ENCODE measurements at places on chromosomes 7 and 10.

DNA sequence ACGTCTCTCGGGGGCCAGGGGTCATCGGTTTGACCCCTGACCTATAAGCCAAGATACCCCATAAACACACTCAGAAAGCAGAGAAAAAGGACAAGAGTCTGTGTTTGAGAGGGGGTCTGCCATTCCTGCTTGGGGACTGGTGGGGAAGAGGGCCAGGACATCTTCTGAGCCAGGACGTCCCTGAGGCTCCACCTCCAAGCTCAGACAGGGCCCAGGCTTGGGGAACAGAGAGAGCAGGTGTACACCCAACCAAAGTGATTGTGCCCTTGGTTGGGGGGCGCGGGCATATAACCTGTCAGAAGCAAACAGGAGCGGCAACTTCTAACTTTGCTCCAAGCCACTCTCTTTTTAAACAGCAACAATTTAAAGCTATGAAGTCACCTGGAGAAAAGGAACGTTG, 33.9 kb upstream of the PPIF start:
- no peak for DNase-seq

GRCh38 chr7:97015756-97016380, 8.8 kb downstream of the DLX5 start:
- no peak for DNase-seq

DNA sequence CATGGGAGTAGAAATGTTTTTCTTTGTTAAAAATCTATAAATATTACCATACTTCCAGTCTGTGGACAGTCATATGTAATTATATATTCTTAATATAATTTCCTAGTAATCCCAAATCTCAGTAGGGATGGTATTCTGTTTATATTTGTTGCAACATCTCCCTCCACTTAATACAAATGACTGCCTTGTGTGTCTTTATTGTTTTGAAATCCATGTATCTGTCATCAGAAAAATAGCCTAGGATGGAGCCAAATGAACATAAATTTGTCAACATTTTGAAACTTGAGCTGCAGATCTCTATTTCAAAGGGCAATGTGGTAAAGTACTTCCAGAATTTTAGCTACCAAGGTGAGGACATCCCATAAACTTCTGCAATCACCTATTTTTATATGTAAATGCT, 290.7 kb downstream of the TSPAN12 start:
- DNase-seq, result no peak

GRCh38 chr7:134574322-134574721, 25.4 kb downstream of the AKR1B15 start:
- DNase-seq, result no peak

GRCh38 chr7:67311901-67312300, 315.3 kb downstream of the TYW1 start:
- no peak for DNase-seq

- DNase-seq, result no peak
Measured at GRCh38 chr7:47965456-47965855, 14.0 kb downstream of the HUS1 start.

DNA sequence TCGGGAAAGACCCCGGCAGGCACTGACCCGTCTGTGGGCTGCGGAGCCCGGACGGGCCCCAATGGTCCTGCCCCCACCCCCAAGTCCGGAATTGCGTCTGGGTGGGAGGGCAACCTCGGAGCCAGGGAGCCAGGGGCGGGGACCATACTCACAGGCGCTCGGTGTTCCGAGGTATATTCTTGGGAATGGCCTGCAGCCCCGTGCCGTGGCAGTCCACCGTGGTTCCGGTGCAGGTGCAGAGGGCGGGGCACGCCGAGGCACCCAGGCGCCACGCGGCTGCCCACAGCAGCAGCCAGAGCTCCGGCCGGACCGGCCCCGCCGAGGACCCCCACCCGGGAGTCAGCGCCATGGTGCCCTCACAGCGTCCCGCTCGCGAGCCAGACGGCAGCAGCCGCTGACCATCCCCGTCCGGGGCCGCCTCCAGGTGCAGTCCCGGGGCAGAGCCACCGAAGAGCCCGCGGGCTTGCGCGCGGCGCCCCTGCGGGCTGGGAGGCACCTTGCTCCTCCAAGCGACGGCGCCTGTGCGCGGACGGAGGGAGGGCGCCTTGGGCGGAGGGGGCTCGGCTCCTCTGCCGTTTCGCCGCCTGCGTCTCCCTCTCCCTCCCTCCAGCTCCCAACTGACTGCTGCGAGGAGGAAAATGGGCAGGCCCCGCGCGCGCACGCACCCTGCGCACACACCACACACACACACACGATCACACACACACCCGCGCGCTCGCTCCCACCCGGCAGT, at the start of gene SLIT1:
Gene SLIT1, minus strand, starts transcription at position 634 of the 733 bp plus-strand sequence. Its CDS starts 285 bp downstream, at position 349.
- peak; percentile 30 for DNase-seq

GRCh38 chr7:74581916-74582440, 75.5 kb upstream of the GTF2I start:
- DNase-seq, result no peak

GRCh38 chr7:80732630-80733029, 94.2 kb downstream of the CD36 start:
- no peak for DNase-seq

DNA sequence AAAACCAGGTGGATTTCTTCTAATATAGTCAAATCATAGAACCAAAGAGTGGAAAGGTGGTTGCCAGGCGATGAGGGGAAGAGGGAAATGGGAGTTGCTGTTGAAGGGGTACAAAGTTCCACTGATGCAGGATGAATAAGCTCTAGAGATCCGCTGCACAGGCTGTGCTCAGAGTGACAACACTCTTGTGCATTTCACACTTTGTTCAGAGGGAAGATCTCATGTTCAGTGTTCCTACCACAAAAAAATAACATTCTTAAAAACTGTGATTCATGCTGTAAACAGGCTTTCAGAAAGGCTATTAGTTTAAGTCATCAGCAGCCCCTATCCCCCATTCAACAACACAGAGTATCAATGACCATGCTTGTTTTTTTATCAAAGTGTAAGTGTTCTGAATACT, 213.8 kb downstream of the COBL start:
- no peak for DNase-seq

GRCh38 chr10:28853195-28853594, 175.9 kb downstream of the BAMBI start:
- DNase-seq, result no peak

Data from GM06990 (cell line).